Omental fat pad (tissue), 4 donors: ENCODE measurements at places on chromosomes 1 and 21. TPM values are rescaled to one million over a fixed set of nuclear protein-coding genes. Genes with fewer than 3 reads are reported as not detected.

The PRPF38A gene
- total RNA-seq = 13.5 TPM

The ALPL gene
- 18.9 TPM for total RNA-seq

The ADSS2 gene
- 34.2 TPM for total RNA-seq

The ADAR gene
- total RNA-seq = 127 TPM

The AKR7A3 gene
- total RNA-seq = 1.7 TPM

The OR2L13 gene
- not detected for total RNA-seq

The FCRL3 gene
- 0.28 TPM for total RNA-seq

The TMEM125 gene
- 0.24 TPM for total RNA-seq

The OR2T10 gene
- not detected for total RNA-seq

GRCh38 chr1:19988267-19989006 is 9.0 kb upstream of the PLA2G2A start:
- DNase-seq = no peak

DNA sequence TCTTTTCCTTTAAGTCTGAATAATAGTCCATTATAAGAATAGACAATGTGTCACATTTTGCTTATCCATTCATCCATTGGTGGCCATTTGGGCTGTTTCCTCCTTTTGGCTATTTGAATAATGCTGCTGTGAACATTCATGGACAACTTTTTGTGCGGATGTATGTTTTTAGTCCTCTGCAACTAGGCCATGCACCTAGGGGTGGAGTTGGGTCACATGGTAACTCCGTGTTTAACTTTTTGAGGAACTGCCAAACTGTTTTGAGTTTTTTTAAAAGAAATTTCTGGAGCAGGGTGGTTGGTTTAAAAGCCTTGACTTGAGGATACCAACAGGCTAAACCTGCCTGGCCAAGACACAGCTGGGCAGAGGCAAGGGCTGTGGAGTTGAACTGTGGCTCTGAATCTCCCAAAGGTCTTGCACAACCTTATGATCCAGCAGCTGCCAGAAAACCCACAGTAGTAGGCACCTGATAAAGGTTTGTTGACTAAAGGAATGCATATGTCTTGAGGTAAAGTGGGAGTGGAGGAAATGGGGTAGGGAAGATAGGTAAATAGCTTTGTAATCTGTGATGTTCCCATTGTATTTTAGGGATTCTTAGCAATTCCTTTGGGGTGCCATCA is 5.6 kb upstream of the RPTN start:
- no peak for DNase-seq

DNA sequence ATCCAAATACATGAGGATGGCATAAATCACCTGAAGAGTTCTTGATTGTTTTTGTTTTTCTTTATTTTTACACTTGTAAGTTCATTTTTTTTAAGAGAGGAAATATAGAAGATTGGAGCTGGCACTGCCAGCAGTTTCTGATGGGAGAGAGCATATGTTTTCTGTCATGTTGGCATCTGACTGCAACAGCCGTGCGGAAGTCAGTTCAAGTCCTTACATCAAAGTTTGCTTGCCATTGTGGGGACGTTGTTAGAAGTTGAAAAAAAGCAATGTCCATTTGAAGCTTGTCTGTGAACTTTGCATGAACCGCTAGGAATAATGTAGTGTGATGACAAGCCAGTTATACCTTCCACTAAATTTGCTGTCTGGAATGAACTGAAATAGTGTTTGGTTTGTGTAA is 126.5 kb upstream of the USH2A start:
- DNase-seq = no peak

DNA sequence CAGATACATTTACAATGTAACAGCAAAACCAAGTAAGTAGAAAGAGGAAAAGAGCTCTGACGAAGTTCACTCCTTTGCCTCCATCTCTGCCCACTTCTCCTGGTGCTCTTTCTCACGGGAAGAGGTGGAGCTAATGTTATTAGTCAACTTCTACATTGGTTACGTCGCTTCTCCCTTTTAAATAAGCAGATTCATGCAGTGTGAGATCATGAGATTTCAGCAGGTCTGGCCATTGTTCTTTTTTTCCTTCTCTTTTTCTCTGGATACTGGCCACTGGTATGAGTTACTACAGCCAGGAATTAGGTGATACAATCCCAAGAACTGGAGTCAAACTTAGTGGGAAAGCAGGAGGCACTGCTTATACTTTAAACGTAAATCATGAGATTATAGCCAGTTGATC is 207.1 kb downstream of the AKT3 start:
- no peak for DNase-seq

DNA sequence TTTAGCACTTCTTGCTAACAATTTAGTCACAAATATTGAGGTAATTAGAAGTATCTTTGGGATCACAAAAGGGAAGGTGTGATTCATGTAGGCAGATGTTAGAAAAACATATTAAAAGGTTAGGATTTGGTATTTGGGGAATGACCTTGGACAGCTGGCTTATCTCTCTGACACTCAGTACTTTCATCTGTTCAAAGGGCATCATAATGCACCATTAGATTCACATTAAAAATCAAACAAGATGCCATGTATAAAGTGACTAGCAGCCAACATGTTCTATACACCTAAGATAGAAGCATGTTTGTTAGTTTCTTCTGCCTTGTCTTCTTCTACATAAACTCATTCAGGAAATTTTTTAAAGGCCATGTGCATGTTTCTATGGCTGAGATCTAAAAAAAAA is 56.5 kb upstream of the ESRRG start:
- no peak for DNase-seq

DNA sequence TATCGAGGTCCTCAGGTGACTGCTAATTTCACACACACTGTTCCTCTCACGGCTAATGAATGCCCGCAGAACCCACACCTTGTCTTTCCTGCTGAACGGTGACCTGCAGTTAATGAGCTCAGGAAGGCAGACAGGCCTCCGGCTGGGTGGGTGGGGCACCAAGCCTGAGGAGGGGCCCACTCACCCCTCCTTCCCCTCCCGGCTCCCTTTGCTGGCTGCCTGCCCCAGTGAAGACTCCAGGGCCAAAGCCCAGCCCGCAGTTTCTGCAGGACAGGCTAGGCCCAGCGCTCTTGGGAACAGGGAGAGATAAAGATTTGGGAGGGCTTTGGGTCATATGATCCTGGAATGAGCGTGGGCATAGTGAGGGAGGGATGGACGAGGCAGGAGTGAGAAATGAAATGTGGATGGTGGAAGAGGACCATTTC is 26.4 kb downstream of the FOXO6 start:
- no peak for DNase-seq

DNA sequence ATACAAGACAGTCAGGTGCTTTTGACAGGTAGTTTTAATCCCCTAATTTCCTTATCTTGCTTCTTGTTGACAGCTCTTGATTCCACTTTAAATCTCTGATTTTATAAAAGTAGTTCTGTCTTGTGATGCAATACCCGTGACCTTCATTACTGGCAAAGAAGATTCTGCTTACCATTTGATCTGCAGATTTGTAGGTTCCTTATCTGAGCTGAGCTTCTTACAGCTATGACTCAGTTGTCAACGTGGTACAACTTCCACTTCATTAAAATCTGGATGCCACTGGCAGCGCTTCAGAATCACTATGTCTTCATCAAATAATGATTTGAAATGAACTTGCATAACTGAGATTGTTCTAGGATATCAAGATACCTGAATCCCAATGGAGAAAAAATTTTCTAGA is 543.6 kb upstream of the B3GALT2 start:
- DNase-seq = no peak

DNA sequence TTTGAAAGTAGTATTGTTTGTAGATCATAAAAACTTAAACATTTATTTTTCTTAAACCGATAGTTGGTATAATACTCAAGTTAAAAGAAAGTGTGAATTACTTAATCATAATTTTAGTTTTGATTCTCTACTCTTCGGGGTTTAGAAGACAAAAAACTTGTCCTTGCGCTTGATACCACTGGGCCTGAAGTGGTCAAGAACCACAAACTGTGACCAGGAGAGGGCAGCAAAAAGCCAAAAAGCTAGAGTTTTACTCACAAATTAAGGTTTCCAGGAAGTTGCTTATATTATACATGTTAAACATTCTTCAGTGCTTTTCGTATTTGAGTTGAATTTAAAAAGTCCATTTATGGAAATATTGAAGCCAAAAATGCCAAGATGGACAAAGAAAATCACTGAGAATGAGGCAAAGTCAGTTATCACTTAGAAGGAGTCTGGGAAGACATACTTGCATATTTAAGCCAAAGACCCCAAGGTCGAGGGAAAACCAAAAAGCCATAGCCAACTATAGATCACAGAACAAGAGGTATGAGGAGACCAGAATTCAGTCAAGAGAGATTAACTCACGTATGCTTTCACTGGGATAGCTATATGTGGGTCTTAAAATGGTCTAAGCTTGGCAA is 34.2 kb downstream of the EFCAB7 start:
- DNase-seq = no peak

DNA sequence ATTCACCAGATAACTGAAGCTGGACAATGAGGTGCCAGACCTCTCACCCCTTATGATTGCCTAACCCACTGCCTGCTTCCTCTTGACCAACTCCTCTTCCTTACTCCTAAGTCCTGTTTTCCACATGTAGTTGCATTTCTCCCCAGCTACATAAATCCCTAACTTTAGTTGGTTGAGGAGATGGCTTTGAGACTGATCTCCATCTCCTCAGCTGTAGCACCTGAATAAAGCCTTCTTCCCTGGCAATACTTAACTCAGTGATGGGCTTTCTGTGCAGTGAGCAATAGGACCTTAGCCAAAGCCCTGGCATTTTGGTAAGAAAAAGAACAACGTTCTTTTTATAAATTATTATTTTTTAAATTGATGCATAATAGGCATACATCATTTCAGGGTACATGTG is 691.1 kb downstream of the MATN1 start:
- no peak for DNase-seq

- no peak for DNase-seq
Observed at GRCh38 chr1:18606443-18607288, 24.0 kb upstream of the PAX7 start.

GRCh38 chr1:24635195-24635843 is 7.8 kb upstream of the SRRM1 start:
- no peak for DNase-seq

GRCh38 chr1:191969290-191969689 is 189.0 kb upstream of the RGS18 start:
- DNase-seq = no peak

DNA sequence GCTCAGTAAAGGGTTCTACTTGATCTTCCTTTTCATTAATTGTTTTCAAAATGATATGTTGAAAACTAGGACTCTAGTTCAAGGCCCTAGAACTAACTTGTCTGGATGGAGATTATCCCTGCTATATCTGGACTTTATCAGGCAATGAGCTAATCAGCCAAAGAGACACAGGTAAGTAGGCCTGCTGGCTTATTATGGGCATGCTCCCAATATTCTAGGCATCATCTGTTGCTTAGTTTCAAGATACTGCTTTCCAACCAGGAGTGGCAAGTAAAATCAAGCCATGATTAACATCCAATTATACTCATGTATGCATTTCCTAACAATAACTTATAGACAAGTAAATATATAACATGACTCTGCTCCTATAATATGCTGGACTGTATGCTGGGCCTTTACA is 4.2 kb downstream of the DNASE2B start:
- DNase-seq = no peak

- DNase-seq = no peak
Observed at GRCh38 chr1:218872026-218872425, 301.7 kb upstream of the LYPLAL1 start.

DNA sequence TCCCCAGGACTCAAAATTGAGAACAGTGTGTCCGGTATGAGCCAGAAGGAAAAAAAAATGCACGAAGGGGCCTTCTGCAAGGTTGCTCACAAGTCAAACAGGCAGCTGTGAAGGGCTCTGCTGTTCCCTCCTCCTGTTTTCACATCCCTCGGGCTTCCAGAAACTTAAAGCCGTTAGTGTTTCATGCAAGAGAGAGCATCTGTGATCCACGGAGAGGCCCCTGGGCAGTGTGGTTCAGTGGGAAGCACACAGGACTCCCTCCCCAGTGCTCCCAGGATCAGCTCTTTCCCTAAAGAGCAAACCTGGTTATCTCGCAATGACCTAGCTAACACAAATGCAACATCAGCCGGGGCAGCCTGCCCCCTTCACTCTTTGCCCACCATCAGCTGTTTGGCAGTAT is 2.9 kb upstream of the MATN1 start:
- no peak for DNase-seq

GRCh38 chr1:165887877-165888551 is 60.6 kb downstream of the UCK2 start:
- no peak for DNase-seq

GRCh38 chr1:23562137-23562876 is 3.0 kb upstream of the ID3 start:
- DNase-seq = peak; percentile 75

DNA sequence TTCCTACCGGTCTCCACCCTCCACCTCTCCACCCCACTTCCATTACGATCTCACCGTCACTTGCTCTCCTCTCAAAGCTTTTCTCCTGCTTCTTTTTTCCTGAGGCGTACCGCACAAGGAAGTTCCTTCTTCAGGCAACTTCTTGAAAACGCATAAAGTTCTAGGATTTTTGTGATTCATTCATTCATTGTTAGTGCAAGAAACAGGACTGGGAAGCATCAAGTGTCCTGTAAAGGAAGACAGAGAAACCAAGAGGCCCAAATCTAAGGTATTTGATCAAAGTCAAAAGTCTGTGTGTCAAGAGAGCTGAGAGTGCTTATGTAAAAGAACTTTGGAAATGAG is 1.3 kb upstream of the RCC2 start:
- DNase-seq = no peak

DNA sequence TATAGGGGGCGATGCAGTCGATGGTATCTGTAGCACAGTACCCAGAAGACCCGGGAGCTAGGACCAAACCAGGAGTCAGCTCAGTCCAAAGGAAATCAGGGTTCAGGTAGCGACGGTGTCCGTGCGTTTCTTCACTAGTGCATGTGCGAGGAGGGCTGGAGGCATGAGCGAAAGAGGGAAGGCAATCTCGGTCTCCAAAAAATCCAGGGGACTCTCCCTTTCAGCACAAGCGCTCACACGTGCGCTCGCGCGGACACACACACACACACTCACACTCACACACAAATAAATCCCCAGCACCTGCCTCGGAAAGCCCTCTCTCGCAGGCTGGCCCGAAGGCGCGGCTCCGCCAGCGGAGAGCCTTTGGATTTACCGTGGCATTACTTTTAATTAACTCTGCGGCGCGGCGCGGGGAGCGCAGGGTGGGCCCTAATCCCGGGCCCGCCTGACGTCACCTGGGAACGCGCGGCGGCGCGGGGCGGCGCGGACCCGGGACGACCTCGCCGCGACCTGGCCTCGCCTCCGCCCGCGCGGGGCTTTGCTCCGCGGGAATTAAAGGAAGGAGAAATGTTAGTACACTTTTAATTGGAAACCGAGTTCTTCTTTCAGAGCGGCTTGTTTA is 121.2 kb downstream of the LMX1A start:
- DNase-seq = no peak

DNA sequence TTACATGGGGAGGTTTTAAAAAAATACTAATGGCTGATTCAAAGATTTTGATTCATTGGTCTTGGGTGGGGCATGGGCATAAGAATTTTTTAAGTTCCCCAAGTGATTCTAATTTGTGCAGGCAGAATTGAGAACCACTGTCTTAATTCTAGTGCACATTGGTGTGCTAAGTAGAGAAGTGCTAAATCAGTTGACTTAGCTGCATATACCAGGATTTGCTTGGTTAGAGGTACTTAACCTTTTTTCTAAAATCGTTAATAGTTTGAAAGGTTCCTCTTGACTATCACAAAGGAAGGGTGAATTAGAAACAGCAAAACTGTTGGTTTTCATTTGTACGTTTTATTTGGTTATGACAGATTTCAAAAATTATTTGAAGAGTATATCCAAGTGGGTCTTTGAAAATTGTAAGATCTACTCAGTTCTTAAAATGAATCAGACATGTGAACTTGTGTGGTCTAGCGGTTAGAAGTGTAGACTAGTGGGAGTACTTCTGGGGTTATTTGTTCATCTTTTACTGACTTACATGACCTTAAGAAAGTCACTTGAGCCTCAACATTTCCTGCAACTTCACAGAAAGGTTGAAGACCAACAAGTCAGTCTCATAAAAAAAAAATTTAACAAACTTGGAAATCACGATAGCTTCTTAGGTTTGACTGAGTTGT is 66.7 kb downstream of the RPAP2 start:
- no peak for DNase-seq
